ENCODE measurements at places on chromosomes 4 and X. TPM values are rescaled to one million over a fixed set of nuclear protein-coding genes. Genes with fewer than 3 reads are reported as not detected.

RAB9A gene
- 26.3 TPM for total RNA-seq

PLAC8 gene
- 1.4 TPM for total RNA-seq

DNA sequence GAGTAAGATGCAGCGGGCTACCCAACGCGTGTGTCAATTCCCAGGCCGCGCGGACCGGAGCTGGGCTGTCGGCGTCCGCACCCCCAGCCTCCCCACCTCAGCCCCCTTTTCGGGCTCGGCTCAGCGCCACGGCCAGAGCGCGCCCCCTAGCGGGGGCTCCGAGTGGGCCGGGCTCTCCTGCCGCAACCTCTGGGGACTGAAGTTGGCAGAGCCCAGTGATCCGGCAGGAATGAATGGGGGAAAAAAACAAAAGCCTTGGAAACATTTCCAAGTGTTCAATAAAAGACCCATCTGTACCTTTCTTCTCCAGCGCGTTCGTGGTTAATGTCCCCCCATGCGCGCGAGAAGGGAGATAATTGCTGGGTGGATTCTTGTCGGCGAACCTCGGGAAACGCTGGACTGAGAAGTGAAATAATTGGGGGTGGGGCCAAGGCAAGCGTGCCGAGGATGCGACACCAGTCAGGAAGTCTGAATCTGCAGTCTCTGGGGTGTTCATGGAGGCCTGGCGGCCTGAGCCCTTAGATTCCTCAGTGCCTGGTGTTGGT, 5.2 kb upstream of the ARX start:
- peak; percentile 77 for DNase-seq

DNA sequence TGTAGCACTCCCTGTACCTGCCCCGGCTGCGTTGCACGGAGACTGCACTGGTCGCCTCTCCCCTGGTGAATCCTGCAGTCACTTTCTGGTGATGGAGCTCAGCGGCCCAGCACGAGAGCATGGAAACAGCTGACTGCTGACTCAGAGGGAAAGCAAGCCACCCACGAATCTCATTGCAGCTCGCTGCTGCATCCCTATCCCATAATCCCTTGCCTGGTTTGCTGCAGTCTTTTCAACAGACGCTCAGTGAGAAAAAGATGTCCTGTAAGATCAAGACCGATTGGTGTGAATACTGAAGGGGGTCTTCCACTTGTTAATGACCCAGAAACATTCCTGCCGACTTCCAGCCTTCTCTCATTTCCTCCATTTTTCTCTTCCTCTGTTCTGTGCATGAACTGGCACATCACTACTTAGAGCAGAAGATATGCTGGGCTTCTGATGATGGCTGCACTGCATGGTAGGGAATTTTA, 52.9 kb downstream of the TRIM2 start:
- DNase-seq = peak; percentile 53

- no peak for DNase-seq
These were observed 15.2 kb downstream of the ATOH1 start for GRCh38 chr4:93843772-93844171.
